Fibroblast of skin of right biceps (primary cell): ENCODE measurements at places on chromosomes 3 and 15.

- no peak for DNase-seq
Measured at GRCh38 chr3:32960404-32961170, 9.1 kb downstream of the CCR4 start.

- peak; percentile 56 for DNase-seq
Measured at GRCh38 chr3:29334706-29335105, 53.8 kb downstream of the RBMS3 start.

DNA sequence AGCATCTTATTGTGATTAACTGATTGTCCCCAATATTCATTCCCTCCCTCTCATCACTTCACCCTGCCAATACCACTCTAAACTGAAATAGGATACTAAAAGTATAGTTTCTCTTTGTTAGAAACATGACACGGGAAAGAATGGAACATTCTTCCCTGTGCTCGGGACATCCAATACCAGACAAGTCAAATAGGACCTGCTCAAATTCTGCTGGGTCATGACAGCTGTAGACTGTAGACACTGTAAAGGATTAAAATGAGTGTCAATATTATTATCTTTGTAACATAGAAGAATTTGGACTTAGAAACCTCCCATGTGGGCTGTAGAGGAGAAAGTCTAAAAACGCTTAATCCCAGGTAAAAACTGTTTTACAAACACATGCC lies 315.0 kb upstream of the NR2E3 start:
- DNase-seq: no peak

DNA sequence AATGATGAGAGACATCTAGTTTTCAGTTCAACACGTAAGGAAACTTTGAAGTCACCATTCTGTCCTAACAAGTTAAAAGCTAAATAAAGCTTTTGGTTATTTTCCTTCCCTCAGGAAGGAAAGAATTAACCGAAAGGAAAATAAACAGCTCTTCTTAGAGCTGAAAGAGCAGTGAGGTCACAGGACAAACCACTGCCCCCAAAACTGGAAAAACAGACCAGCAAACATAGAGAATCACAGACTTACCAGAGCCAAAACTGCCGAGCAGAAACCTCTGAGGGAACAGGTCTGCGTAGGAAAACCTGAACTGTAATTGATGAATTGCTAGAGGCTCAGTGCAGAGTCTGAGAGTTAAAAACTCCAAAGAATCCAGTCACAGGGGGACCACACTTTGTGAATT lies 14.7 kb downstream of the USP50 start:
- DNase-seq: no peak

GRCh38 chr3:121566773-121567172 lies 976 bp upstream of the ARGFX start:
- DNase-seq: no peak

DNA sequence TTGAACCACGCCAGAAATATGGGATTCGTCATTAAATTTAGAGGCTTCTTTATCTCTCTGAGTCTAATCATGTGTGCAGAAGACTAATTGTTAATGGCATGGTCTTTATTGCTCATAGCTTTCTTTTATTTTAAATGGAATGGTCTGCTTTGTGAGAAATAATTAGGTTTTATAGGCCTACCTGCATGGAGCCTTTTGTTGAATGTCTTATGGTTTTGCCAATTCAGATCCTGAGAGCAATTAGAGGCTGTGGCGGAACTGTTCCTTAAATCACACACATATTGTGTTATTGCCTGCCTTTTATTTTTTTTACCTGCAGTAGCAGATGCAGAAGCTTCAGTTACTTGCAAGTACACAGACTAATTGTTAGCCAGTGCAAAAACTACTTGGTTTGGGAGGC lies 306.2 kb downstream of the NLGN1 start:
- DNase-seq: no peak

GRCh38 chr3:185280572-185281365 lies 26.9 kb upstream of the EHHADH start:
- DNase-seq: peak; percentile 57

DNA sequence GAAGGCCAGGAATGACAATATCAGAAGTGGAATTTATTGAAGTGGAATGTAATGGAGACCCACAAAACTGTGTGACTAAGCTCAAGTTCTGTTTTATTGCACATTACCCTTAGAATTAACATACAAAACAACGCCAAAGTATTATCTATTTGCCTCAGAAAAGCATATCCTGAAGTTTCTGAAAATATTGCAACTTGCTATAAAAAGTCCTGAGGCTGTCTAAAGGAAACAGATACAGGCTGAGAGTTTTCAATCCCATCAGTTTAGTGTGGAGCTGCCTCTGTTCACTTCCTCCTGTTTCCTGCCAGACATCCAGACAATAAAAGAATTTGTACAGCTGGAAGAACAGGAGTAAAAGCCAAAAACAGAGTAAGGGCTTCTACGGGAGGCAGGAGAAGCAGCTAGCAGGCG lies 108.8 kb downstream of the FBN1 start:
- DNase-seq: peak; percentile 75
